ENCODE measurements at places on chromosomes 2 and 18.

DNA sequence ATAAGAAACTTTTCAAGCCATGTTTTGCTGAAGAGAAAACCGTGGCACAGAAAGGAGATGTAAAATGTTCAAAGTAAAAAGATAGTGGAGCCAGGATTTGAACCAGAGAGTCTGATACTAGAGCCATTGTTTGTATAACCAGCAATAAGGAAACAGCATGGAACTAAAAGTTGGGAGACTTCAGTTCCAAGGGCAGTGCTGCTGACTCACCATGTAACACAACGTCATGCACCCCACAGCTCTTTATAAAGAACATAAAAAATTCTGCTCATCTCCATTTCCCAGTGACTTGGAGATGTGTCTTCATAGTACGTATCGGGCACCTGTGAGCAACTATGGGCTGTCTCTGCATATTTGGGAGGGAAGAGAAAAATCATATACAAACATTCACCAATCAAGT lies 353.0 kb upstream of the PIK3C3 start:
- DNase-seq: no peak

DNA sequence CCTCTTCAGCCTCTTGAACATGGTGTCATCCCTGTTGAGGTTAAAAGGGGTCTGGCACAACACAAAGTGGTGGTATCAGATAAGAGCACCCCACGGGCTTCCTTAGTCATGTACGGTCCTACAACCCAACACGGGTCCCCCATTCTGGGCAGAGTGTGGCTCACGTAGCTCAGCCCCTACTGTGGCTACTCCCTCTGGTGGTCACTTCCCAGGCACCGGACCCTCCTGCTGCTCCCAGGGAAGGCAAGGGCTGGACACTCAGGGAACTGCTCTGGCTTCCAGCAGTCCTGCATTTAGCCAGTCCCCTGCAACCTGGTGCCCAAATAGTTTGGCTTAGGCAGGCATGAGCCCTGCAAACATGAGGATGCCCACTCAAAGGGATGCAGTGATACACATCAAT lies 58.6 kb downstream of the GALNT14 start:
- DNase-seq: no peak

DNA sequence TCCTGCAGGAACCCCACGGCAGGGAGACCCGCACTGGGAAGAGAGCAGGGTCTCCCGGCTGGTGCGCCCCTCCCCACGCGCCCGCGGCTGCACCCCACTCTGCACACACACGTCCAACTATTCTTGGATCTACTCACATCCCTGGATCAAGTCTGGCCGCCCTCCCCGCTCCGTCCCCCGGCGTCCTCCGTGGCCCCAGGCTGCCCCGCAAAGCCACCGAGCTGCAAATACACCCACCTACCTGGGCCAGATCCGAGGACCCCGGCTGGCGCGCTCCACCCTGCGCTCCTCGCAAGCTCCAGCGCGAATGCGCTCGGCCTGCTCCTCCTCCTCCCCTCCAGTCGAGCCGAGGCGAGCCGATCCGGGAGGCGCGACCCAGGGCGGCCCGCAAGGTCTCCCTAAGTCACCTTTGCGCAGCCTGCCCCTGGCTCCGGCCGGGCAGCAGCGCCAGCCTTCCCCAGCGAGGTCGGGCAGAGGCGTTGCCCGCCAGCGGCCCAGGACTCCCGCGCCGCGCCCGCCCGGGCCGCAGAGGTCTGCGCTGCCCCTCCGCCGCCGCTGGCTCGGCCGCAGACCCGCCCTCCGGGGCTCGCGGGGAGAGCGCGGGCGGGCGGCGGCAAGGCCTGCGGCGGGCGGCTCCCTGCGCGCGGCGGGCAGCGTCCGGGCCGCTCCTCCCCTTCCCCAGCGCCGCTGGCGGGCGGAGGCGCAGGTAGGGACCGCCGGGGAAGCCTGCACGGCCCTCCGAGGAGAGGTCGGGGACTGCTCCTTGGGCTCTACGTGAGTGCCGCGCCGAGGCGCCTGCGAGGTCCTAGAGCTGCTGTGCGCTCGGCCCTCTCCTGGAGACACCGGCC lies 126.0 kb downstream of the OSBPL1A start:
- DNase-seq: peak; percentile 5

DNA sequence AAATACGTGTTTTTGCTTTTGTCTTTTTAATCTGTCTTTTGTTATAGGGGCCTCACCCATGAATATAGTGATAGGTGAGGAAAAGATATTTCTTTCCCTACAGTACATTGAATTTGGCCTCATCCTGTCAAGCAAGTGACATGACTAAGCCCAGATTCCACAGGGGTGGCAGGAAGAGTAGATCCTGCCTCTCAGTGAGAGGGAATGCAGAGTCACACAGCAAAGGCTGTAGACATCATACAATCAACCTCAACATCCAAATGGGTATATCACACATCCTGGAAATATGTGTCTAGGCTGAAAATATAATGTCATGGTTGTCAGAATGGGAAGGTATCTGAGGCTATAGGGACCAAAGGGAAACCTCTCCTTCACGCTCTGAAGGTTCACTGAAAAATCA lies 269.6 kb downstream of the CDH20 start:
- no peak for DNase-seq

- DNase-seq: no peak
Observed at GRCh38 chr2:240575101-240575965, 7.0 kb downstream of the RNPEPL1 start.

DNA sequence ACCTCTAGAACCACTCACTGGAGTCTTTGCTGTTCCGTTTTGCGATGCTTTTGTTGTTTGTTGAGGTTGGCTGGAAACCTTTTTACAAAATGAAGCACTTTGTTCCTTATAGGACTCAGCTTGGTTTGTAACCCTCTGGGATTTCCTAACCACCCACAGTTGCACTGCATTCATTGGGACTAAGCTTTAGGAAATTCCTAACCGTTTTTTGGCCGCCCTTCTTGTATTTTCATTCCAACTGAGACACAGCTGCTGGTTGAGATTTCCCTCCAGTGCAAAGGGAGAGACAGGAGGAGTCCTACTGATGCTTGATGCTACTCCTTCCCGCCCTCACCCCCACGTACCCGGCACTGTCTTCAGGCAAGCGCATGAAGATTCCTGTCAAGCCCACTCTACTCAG lies 6.1 kb upstream of the DIPK1C start:
- DNase-seq: no peak

GRCh38 chr18:79379251-79379905 lies 16.4 kb upstream of the NFATC1 start:
- no peak for DNase-seq

- DNase-seq: no peak
Observed at GRCh38 chr2:157866666-157867642, 9.2 kb downstream of the ACVR1 start.

- DNase-seq: no peak
Observed at GRCh38 chr18:3150274-3150673, 69.5 kb downstream of the MYOM1 start.

DNA sequence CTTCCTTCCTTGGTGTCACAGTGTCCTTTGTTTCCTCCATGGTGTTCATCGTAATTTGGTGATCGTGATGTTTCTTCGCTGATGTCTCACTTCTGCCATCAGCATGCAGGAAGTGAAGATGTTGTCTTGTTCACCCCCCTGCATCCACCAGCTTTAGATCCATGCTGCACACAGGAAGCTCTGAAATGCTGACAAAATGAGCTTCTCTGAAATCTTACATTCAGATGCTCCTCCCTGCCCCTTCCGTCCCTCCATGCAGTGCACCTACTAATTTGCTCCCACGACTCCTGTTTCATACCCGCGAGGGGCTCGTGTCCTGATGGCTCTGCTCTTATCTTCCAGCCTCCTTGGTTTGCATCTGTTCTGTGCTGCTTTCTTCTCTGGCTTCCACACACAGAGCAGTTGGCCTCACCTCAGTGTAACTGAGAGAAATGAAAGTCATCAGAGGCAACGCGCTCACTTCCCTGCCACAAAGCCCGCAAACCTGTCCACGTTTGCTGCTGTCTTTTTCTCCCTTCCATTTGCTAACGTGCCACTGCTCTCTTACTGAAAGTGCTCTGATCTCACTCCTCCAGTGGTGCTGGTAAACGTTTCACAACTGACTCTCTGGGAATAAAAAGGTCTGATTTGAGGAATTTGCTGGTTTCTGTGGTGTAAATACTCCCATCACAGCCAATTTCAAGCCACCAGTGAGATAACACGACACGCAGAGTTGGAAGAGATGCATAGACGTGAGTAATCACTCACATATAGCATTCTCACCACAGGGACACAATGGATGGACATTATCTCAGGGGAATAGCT lies 41.0 kb upstream of the MGAT4A start:
- peak; percentile 42 for DNase-seq

- DNase-seq: no peak
Observed at GRCh38 chr2:159140070-159140769, 146.3 kb downstream of the WDSUB1 start.

- no peak for DNase-seq
Observed at GRCh38 chr2:62142054-62142453, 53.9 kb upstream of the B3GNT2 start.

DNA sequence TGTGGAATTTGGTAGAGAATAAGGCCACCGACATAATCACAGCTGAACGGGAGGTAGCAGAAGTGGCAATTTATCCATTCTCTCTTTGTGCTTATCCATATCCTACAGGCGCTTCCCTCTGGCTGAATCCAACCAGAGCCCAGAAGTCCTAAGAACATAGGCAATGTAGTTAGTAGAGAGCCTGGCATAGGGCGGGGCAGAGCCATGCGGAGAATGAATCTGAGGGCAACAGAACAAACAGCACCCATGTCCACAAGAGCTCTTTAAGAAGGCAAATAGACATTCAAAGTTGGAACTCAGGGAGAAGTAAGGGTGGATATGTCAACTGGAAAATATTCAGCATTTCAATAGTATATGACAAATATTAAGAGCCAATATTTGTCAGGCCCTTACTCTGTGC lies 305.9 kb upstream of the VWC2L start:
- no peak for DNase-seq

All from stimulated activated CD4-positive, alpha-beta T cell treated with anti-CD3 and anti-CD28 coated beads, Interleukin-4, amount 100 ng/mL, for 1 hour (primary cell).